ENCODE measurements at places on chromosomes 12 and 14. TPM values are rescaled to one million over a fixed set of nuclear protein-coding genes. Genes with fewer than 3 reads are reported as not detected.
A peak's percentile ranks its signal among the peaks of the same experiment; 100 is the strongest.

GRCh38 chr12:57214398-57214781 is 2.2 kb upstream of the NXPH4 start:
- peak; percentile 55 for DNase-seq

GRCh38 chr14:53304726-53305381 is 151.7 kb upstream of the DDHD1 start:
- no peak for DNase-seq

ABCC9 gene
- 0.16 TPM for total RNA-seq

DNA sequence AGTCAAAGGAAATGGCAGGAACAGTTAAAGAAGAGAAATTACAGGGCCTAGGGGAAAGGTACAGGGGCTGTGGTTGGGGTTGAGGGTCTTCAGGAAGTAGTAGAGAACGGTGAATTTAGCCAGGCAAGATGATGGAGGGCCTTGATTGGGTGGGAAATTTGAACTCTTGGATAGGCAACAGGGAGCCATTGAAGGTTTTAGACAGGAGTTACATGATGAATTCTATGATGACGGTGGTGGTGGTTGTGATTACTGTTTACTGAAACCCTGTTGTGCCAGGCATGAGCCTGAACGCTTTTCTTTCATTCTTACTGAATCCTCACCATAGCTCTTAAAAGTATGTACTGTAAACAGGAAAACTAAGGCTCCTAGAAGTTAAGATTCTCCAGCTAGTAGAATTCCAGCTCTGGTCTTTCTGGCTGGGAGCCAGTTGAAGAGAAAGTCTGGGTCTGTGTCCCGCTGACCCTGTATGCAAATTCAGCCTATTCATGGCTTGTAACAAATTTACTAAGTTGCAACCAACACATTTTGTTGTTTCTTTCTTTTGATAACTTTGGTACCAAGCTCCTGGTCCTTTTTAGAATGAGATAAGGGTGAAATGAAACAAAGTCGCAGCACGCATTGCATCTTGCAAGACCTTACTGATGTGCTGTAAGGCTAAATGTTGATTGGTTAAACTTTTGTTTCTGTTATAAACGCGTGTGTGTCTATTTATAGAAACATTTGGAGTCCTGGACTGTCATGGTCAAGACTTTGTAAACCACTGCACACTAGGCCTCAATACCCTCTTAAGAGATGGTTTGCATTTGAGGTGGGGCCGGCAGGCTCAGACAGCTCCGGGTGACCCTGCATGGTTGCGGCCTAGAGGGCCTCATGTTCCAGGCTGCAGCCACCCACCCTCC is 6.0 kb downstream of the ORAI1 start:
- DNase-seq, result no peak

DNA sequence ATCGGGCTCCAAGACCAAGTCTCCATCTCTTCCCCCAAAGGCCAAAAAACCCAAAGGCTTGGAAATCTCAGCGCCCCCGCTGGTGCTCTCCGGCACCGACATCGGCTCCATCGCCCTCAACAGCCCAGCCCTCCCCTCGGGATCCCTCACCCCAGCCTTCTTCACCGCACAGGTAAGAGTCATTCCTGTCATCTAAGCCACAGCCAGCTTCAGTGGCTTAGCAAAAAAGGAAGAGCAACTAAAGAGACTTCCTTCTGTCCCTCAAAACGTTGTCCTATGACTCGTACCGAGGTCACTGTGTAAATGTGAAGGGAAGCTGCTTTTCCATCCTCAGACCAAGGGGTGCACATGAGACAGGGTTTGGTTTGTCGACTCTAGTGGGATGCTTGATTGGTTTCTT is 53.4 kb downstream of the ELK3 start:
- no peak for DNase-seq

GRCh38 chr14:36129181-36129580 is 47.3 kb downstream of the PTCSC3 start:
- no peak for DNase-seq

- DNase-seq, result no peak
Observed at GRCh38 chr14:44589180-44589579, 82.1 kb upstream of the FSCB start.

Data from progenitor cell of endocrine pancreas (in vitro differentiated cells).